ENCODE measurements at places on chromosomes 4 and X.
A peak's percentile ranks its signal among the peaks of the same experiment; 100 is the strongest.

DNA sequence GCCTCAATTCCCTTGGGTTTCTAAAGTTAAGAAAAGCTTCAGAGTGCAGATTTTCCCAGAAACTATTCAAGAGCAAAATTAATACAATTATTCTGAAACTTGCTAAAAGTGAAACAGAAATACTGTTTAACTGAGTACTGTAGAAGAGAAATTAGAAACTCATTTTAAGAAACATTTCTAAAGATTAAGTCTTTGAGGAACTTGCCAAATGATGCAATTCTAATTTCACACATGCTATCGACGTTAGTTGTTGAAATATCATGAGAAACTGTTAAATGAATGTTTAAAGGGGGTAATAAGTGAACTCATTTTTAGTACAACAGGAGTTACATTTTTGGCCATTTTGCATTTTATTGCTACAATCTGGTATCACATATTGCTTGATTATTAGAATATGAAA is 125.3 kb upstream of the MAOA start:
- DNase-seq = no peak

DNA sequence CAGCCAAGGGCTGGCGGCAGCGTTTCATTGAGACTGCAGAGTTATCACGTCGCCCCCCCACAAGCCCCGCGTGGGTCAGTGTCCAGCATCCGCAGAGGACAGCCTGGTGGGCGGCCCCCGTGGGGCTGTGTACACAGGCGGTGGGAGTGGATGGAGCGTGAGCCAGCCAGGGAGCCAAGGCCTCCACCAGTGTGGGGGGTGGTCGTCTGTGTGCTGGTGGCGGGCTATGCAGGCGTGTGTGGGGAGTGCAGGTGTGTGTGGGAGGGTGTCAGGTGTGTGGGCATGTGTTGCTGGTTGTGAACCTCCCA is 56.5 kb upstream of the NKX1-1 start:
- no peak for DNase-seq

GRCh38 chr4:48665555-48666186 is 114.4 kb downstream of the FRYL start:
- no peak for DNase-seq

DNA sequence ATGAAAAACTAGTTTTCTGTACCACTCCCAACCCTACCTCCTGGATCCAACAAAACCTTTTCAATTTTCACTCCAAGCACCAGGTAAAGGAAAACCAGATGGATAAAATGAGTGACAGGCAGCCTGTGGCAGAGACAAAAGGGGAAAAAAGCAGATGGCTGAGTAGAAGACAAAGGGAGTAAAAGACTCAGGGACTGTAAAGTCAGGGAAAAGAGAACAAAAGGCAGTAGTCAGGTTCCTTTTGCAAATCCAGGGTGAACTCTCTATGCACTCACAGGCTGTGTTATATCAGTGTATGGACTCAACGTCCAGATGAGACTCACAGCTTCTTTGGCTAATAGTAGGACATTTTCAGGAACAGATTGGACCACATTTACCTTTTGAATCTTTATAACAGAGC is 54.2 kb downstream of the QRFPR start:
- DNase-seq = no peak

- DNase-seq = no peak
These were observed 26.6 kb downstream of the MAOA start for GRCh38 chrX:43682726-43683125.

- DNase-seq = peak; percentile 8
These were observed 655.6 kb upstream of the PCDH10 start for GRCh38 chr4:132493476-132493875.

DNA sequence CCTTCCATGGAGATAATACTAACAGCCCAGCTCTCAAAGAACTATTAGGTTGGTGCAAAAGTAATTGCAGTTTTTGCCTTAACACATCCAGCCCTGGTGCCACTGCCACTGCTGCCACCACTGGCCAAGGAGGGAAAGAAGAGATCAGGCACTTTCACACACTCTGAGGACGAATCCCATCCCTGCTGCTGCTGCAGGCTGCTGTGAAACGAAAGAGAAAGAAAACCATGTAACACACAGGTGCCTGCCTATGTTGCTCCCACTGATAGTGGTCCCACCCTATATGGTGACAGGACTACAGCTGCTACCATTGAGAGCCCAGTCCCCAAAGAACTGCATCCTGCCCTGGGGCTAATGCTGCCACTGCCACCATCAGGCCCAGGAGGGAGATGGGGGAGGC is 35.1 kb downstream of the TMLHE start:
- no peak for DNase-seq

- no peak for DNase-seq
These were observed 318.9 kb upstream of the PPP1R2C start for GRCh38 chrX:43096830-43097229.

DNA sequence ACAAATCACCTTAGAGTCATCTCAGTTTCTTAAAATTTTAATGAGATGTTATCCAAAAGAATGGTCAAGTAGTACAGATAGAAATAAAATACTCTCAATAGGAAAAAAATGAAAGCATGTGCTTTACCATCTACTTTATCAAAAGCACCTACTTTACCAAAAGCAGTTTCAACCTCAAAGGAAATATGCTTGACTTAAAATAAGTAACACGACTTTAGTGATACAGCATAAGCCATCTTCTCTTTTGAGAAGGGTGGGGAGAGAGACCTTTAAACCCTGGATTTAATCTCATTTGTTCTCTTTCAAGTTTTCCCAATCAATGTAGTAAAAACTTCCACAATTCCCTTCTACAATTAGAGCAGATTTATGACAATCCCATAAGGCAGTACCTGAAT is 26.5 kb downstream of the OTUD4 start:
- no peak for DNase-seq

- no peak for DNase-seq
These were observed 26.8 kb upstream of the UGT2B4 start for GRCh38 chr4:69522554-69522953.

DNA sequence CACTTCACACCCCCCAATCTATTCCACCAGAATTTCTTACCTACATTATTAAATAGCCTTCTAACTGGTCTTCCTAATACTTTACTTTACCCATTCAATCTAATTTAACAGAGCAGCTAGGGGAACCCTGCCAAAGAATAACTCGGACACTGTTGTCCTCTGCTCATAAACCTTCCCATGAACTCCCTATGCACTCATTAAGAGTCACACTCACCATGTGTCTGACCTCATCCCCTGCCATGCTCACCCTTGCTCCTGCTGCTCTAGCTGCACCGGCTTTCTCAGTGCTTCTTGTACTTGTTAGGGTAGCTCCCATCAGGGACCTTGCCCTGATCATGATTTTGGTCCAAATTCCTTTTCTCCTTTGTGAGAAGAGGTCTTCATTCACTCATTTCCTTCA is 54.6 kb upstream of the GUCY1A1 start:
- DNase-seq = no peak

DNA sequence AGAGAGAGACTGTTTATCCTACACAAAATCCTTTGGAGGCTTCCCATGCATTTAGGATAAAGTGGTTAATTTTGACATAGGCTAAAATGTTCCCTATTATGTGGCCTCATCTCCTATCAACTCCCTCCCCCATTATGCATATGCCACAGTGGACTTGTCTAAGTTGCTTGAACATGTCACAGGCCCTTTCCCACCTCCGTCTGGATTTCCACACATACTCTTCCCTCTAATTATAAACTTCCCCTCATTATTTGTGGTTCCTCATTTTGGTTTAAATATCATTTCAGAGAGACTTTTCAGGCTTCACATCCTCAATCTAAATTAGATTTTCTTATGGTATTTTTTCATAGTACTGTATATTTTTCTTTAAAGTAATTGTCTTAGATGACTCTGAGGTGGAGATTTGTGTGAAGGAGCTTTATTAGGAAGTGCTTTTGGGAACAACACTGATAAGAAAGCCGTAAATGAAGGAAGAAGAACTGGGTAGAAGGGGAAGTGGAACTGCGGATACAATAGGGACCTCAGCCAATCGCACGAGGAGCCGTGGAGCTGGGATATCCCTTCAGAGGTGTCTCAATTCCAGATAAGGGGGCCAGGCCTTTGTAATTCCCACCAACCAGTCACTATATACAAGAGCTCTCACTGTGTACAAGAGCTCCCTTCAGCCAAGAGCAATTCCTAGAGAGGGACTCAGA is 7.9 kb downstream of the C4orf17 start:
- no peak for DNase-seq

DNA sequence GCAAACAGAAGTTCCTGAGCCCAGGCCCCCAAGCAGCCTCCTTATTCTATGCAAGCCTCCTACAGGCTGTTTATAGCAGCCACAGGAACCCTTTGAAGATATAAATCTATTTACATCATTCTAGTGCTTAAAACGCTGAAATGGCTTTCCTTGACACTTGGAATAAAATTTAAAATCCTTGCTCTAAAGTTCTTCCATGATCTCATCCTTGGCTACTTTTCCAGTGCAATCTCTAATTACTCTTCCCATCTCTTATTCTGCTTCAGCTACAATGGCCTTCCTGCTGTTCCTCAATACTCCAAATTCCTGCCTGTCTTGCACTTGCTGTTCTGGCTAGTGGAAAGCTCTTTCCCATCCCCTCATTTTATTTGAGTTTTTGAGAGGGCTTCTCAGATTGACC is 634.2 kb upstream of the NR3C2 start:
- no peak for DNase-seq

- no peak for DNase-seq
These were observed 23.2 kb upstream of the PTTG2 start for GRCh38 chr4:37936889-37937498.

DNA sequence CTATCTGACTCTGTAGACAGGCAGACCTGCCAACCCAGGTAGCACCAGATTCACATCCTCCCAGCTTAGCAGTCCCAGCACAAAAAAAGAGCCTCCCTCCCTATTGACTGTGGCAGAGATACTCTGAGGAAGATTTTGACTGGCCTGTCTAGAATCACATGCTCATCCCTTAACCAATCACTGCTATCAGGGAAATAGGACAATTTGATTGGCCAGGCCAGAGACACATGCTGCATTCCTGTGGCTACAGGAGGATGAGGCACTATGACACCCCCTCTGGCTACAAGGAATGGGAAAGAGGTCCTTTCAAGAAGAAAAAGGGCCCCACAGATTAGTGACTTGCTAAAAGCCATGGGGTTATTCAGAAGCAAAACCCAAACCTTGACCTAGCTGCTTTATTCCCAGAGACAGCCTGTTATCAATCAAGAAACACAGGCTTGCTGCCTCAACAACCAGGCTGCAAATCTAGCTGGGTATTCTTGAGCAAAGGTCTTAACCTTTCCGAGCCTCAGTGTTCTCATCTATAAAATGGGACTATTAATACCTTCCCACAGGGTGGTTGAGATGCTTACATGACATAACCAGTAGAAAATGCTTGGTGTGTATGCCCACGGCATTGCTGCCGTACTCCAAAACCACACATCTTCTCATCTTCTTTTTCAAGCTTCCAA is 147.6 kb downstream of the BCOR start:
- no peak for DNase-seq

GRCh38 chrX:70432936-70433847 is 10.1 kb downstream of the GDPD2 start:
- no peak for DNase-seq

DNA sequence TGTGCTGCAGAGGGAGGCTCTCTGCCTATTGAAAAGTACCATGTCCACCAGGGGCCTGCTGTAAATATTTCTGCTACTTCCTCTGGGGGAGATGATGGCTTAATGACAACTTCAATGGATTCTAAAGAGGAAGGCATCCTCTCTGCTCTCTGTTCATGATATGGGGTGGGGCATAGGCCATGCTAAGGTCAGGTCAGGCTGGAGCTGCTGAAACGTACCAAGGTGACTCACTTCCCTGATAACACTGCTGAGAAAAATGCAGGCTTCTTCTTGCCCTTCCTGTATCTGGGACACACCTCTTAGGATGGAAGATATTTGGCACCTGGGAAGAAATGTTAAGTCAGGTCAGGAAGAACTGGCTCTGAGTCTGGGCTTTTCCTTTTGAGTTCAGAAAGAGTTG is 31.5 kb downstream of the HS3ST1 start:
- DNase-seq = no peak

- no peak for DNase-seq
These were observed 243.9 kb upstream of the WDFY3 start for GRCh38 chr4:85210353-85210752.

DNA sequence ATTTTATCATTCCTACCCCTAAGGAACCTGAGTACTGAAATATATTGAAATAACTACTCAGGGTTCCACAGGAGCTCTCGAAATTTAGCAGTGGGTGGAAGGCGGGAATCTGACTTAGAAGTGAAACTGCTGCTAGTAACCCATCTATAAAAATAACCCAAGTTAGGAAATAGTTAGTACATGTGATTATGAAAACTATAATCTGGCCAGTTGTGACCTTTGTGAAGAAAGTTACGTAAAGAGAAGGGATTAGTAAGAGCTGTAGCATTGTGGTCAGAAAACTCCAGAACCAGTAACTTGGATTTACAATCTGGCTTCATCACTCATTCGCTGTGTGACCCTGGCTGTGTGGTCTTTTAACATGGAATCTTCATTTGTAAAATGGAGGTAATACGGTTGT is 175.5 kb downstream of the RAPGEF2 start:
- DNase-seq = no peak

DNA sequence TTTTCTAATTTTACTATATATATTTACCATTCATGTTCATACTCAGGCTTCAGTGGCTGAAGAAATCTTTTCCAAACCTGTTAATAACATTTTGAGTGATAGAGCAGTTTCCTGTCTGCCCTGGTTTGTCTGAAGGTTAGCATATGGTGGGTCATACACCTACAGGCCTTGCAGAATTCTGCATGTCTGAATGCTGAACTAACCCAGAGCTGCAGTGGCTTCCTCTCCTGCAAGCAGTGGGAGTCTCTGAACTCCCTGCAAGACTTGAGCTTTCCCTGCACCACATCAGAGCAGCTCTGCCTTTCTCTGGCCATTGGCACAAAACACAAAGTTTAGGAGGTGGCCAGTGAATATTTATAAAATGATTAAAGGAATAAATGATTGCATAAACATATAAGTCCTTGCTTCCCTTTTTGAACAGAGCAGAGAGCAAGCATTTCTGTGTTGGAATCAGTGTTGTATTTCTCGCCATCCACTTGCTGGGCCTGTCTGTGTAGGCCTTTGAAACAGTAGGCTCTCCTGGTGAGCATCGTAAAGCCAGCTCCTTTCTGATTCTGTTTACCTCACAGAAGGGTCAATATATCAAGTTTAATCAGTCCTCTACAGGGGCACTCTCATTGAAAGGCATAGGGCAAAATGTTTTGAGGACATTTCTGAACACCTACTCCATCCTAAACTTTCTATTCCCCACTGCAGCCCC is 15.0 kb upstream of the UNC5C start:
- DNase-seq = no peak

GRCh38 chrX:129818123-129818522 is 25.6 kb downstream of the ZDHHC9 start:
- no peak for DNase-seq

DNA sequence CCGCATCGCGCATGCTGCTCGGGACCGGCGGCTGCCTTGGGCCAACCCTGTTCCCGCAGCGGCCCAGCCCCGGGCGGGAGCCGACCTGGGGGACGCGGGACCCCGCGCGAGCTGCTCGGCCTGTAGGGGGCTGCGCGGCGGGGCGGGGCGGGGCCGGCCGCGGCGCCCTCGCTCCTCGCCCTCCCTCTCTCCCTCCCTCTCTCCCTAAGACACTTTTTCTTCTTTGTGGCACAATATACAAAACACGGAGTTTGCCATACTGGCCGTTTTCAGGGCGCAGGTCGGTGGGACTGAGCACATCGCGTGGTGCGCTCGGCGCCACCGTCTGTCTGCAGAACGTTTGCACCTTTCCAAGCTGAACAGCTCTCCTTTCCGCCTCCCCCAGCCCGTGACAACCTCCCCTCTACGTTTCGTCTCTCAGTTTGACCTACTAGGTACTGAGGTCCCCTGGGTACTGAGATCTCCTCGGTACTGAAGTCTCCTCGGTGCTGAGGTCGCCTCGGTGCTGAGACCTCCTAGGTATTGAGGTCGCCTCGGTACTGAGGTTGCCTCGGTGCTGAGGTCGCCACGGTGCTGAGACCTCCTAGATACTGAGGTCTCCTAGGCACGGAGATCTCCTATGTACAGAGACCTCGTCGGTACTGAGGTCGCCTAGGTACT is 261.1 kb upstream of the PLCXD1 start:
- no peak for DNase-seq

Data from NCI-H146 (cell line).